ENCODE measurements at places on chromosomes 16 and 17.

DNA sequence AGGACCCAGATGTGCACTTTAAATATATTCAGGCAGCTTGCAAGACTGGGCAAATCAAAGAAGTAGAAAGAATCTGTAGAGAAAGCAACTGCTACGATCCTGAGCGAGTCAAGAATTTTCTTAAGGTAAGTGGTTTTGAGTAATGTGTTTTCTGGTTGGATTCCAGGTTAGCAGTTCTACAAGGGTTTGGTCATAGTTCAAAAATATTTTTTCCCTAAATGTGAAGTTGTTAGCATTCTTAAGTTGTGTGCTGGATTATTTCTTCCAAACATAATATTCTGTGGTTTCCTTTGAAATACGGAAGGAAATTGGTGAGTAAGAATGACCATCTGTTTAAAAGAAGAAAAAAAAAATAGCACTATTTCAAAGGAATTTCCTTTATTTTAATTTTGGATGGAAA is 38.4 kb downstream of the PTRH2 start:
- DNase-seq = peak; percentile 94

DNA sequence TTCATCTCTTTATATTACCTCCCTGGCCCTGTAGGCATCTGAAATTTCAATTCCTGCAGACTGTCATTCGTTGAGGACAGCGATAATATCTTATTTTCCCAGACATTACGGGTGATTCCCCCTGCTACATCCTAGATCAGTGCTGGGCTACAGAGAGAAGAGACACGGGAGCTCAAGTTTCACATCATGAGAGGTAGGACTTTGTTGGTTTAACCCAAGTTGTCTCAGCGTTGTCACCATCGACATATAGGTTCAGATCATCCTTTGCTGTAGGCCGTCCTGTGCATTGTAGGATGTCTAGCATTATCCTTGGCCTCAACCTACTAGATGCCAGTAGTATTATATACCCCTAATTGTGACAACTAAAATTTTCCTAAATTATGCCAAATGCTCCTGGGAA is 19.3 kb downstream of the MT1X start:
- no peak for DNase-seq

- no peak for DNase-seq
Observed at GRCh38 chr16:68432701-68433100, 15.6 kb downstream of the SMPD3 start.

DNA sequence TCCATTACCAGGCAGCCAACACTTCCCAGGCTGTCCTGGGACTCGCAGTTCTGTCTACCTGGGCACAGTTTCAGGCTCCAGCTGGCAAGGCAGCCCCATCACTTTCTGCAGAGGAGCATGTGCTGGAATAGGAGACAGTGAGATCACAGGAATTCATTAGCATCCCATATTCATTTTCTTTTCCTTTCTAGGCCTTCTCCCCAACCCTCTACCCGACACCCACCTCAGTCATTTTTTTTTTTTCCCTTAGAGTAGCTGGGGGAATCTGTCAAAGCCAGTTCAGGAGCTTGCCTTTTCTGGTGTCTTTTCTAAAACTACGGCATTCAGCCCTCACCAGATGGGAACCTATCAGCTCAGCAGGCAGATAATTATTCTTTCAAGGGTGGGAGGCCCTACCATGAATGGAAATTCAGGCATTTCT is 42.4 kb upstream of the FBXO47 start:
- no peak for DNase-seq

DNA sequence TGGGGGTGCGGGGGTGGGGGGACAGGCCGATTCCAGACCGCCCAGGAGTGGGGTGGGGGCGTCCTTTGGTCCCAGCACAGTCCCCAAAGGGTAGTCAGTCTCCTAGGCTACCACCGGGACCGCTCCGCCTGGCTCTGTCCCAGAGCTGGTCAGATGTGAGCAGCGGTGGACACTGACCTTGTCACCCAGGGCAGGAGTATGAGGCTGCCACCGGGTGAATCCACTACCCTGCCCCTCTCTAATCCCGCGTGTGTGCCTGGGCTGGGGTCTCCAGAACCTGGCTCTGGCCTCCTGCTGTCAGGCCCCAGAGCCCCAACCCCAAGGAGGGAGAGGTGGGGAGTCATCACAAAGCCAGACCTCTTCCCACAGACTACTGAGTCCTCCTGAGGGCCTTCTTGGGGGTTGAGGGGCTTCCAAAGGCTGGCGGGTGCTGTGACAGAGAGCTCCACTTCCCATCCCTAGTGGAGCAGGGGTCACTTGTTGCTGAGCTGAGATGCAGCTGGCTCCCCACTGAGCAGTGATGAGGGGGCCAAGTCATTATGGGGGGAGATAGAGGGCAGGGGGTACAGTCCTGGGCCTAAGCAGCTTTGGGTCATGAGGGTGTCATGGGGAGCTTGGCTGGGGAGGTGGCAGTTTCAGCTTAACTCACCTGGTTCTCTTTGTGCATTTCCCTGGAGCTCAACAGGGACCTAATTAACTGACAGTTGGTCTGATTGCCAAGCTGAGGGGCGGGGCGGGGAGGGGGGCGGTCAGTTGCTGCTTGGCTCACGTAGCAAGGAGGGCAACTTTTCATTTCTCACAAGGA is 1.2 kb downstream of the PPP1R1B start:
- DNase-seq = no peak

- DNase-seq = no peak
Observed at GRCh38 chr16:52499060-52499440, 47.9 kb downstream of the TOX3 start.

DNA sequence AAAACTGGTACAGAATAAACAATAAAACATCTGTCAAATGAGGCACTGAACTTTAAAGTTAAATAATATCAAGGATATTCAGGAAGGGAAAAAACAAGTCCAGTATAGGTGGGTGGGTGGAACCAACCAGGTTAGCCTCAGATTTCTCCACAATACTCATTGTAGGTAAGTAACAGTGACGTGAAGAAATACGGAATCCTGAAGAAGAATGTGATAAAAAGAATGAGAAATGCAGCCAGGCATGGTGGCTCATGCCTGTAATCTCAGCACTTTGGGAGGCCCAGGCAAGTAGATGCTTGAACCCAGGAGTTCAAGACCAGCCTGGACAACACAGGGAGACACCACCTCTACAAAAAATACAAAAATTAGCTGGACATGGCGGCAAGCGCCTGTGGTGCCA is 47.3 kb downstream of the UBE2G1 start:
- DNase-seq = no peak

- DNase-seq = no peak
Observed at GRCh38 chr17:44171931-44172455, 1.5 kb downstream of the ASB16 start.

DNA sequence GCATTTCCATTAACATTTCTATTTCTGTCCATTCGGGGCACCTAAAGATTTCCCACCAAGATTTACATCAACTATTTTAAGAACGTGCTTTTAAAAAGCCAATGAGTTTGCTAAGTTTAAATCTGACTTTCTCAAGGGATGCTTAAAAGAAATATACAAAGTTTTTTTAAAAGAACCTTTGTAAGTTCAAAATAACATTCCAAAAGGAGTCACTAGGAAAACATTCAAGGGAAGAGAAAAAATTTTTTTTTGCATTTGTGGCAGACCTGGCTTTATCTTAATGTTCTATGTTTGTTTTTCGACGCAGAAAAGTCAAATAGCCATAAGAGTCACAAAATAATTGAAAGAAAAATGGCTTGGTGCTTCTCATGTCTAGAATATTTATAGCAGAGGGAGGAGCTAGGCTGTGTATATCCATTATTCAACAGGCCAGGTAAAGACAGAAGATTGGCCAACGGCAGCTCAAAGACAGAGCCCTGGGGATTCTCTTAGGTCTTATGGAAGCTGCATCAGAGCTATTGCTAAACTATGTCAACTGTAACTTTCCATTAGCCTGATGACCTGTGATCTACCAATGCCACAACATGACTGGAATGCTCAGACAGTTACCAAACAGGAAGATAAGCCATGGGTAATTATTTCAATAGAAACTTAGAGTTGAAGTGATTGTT is 37.8 kb upstream of the MYOCD start:
- peak; percentile 78 for DNase-seq

- no peak for DNase-seq
Observed at GRCh38 chr17:67203818-67204217, 41.2 kb downstream of the HELZ start.

DNA sequence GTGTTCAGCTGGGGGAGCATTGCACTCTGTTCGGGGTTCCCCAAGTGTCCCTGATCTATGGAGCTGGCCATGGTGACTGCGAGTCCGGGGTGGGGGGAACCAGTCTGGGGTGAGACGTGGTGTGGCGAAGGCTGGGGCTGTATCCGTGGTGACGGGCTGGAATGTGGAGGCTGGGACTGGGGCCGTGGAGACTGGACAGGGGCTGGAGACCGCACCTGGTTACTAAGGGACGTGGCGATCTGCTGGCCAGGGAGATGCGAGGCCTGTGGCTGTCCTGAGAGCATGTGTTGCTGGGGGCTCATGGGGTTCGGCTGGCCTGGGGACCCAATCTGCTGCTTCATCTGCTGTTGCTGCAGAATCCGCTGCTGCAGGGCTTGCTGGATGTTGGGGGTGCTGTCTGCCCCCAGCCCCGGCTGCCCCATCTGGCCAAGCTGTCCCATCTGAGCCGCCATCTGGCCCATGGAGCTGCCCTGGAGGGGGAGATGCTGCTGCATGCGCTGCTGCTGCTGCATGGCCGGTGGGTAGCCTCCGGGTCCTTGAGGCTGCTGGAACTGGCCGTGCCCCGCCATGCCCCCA is 10.6 kb upstream of the TRAP1 start:
- DNase-seq = no peak

DNA sequence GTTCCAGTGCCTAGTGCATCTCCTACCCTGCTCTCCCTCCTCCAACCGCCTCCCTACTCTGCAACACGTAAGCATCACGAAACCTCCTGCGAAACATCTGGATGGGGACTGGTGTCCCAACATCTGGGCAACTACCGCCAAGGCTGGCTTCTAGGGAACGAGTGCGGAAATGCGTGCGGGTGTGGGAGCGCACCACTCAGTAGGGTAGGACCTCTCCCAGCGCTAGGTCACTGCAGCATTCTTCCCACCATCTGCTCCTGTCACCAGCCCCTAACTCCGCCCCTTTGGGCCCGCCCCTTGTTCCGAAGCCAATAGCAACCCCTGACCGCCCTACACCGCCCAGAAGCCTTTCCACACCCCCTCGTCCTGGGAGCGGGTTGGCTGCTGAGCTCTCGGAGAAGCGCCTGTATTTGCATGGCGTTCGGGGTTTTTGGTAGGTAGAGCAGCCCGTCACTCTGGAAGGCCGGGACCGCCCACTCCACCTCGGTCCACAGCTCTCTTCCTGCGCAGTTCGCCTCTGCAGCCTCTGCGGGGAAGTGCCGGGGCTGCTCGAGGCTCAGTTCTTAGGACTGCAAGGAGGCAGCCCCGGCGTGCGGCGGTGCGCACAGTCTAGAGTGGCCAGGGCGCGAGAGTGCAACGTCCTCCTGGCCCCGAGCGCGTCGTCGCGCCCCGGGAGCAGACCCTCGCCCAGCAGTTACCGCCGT is at the start of gene HS3ST3B1:
HS3ST3B1 (plus strand) TSS at position 507 of the 704 bp plus-strand sequence. CDS start 438 bp downstream, outside the sequence.
- DNase-seq = peak; percentile 100

GRCh38 chr16:54655121-54655590 is 275.5 kb upstream of the IRX5 start:
- peak; percentile 43 for DNase-seq

GRCh38 chr16:26987597-26988010 is 79.1 kb upstream of the C16orf82 start:
- peak; percentile 62 for DNase-seq

DNA sequence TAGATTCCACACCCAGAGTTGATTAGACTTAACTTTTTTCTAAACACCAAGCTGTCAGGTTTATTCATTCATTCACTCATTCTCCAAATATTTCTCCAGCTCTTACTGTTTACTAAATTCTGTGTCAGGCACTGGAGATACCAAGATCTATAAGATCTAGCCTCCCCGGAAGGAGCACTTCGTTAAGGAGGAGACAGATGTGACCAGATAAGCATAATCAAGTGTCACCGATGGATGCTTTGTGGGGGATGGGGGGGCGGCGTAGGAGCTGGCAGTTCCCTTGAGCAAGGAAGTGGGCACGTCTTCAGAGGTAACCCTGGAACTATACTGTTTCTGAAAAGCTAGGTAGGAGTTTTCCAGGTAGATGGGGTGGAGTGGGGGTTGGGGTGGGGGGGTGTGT is 3.8 kb upstream of the RPL26 start:
- DNase-seq = no peak

- peak; percentile 54 for DNase-seq
Observed at GRCh38 chr17:16915752-16916556, 56.0 kb downstream of the TNFRSF13B start.

DNA sequence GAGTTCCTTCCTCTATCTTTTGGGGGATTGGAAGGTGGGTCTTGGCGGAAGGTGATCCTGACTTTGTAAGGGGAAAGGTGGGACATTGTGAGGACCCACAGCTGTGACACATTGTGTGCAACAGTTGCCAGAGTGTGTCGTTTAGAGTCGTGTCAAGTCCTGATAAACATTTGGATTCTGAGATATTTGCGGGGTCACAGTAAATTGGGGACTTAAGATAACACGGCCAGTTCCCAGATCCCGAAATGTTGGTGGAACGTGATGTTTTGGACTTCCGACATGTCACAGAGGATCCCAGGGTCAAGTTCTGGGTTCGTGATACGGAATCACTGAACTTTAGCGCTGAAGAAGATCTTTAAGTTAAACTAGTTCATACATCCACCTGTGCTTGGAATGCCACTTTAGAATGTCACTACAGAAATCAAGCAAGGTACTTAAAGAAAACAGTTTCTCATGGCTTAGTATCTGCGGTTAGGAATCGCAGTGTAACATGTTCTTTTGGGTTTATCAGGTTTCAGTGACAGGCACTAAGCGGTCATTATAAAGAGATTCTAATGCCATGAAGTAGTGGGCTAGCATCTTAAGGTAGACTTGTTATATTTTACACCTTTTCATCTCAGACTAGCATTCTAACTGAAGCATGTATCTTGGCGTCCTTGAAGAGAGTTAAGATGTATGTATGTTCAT is 815 bp downstream of the ATAD5 start:
- DNase-seq = no peak

DNA sequence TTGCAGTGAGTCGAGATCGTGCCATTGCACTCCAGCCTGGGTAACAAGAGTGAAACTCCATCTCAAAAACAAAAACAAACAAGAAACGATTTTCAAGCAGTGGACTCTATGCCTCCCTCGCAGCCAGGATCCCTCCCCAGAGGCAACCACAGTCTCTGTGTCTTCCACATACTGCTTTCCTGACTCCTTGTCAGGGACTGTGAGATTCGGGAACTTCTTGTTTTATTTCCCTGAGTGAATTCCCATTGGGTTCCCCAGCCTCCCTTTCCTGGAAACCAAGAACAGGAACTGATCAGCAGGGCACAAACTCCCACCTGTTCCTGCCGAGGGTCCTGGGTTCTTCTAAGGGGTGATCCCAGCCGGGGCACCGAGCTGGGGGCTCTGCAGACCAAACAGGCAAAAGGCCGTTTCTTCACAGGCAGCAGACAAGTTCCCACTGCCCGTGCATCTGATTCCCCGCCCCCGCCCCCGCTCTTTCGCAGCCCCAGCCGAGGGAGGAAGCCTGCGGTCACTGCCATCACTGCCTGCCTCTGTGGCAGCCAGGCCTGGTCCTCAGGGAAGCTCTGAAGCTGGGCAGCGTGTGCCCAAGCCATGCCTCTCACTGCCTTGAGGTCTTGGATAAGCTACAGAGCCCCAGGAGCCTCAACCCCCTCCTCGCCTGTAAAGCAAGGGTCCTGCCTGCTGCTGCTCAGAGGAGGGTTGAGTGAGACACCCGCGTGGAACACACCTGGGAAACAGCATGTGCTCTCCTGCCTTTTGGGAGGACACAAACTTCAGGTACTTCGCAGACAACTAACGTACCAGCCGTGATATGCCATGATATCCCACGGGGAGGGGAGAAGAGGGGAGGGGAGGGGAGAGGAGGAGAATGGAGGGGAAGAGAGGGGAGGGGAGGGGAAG is 5.5 kb upstream of the PIEZO1 start:
- peak; percentile 34 for DNase-seq

GRCh38 chr17:43940630-43941029 is 1.6 kb downstream of the PPY start:
- DNase-seq = peak; percentile 43
